ENCODE measurements at places on chromosomes 7 and 10.

GRCh38 chr10:28954211-28954610 lies 276.9 kb downstream of the BAMBI start:
- no peak for DNase-seq

GRCh38 chr10:101189461-101190401 lies 39.5 kb downstream of the LBX1 start:
- DNase-seq: no peak

DNA sequence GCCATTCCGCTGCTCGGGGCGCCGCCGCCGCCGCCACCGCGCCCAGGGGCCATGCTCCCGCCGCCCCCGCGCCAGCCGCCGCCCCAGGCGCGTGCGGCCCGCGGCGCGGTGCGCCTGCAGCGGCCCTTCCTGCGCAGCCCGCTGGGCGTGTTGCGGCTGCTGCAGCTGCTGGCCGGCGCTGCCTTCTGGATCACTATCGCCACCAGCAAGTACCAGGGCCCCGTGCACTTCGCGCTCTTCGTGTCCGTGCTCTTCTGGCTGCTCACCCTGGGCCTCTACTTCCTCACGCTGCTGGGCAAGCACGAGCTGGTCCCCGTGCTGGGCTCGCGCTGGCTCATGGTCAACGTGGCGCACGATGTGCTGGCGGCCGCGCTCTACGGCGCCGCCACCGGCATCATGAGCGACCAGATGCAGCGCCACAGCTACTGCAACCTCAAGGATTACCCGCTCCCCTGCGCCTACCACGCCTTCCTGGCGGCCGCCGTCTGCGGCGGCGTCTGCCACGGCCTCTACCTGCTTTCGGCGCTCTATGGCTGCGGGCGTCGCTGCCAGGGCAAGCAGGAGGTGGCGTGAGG lies 383 bp downstream of the MARVELD1 start:
- no peak for DNase-seq

DNA sequence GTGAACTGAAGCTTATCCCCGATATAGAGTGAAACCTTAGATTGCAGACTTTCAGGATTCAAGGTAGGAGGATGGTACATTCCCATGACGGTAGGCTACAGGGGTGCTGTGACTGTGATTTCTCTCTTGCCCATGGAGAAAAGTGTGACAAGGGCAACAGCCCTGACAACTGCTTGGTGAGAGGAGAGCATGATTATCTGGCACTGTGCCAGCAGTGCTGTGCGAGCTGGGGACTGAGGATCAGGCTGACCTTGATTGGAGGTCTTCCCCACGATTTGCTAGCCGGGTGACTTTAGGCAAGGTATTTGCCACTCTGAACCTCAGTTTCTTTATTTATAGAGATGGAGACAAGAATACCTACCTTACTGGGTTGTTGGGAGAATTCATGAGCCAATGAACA lies 229.5 kb downstream of the PTEN start:
- DNase-seq: no peak

DNA sequence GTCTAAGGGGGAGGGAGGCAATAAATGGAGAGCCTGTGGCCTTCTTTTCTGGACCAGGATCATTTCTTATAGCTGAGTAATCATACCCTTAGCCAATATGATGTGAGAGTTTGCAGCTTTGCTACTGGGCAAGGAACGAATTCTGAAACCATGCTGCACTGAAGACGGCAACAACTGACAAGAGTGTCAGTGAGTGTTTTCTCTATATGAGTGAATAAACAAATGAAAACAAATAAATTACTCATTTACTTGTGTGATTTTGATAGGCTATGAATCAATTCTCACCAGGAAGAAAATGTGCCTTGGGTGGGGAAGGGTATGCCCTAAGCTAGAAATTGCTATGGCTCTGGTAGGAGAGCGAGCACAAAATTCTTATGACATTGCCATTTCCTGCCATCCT lies 79.4 kb upstream of the LRRN3 start:
- DNase-seq: no peak

GRCh38 chr7:1883031-1883761 lies 213.1 kb downstream of the ELFN1 start:
- no peak for DNase-seq

GRCh38 chr7:155556763-155557162 lies 10.4 kb upstream of the CNPY1 start:
- DNase-seq: no peak

- DNase-seq: no peak
Observed at GRCh38 chr7:152035817-152036216, 10.3 kb downstream of the GALNT11 start.

GRCh38 chr10:21823617-21824016 lies 179.9 kb downstream of the DNAJC1 start:
- DNase-seq: no peak

DNA sequence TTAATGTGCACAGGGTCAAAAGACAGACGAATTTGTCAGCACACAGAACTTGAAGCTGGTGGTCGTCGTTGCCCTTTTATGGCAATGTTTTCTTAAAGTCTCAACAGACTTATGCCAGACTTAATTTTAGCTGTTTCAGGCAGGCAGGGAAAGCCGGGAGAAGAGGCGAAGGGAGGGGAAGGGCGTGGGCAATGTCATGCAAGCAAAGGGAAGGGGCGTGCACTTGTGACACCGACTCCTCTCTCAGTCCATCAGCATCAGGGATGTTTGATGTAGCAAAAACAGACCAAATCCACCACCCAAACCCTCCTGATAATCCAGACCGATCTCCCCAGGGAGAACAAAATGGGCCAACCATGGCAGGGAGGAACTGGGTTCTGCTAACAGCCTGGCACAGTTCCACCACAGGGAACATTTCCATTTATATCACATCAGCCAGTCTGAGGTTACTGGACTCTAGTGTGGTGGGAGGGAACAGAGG lies 118.1 kb upstream of the RHEB start:
- no peak for DNase-seq

- DNase-seq: peak; percentile 38
Observed at GRCh38 chr7:51246258-51247245, 70.1 kb downstream of the COBL start.

GRCh38 chr10:52455098-52455497 lies 141.0 kb downstream of the DKK1 start:
- DNase-seq: no peak

DNA sequence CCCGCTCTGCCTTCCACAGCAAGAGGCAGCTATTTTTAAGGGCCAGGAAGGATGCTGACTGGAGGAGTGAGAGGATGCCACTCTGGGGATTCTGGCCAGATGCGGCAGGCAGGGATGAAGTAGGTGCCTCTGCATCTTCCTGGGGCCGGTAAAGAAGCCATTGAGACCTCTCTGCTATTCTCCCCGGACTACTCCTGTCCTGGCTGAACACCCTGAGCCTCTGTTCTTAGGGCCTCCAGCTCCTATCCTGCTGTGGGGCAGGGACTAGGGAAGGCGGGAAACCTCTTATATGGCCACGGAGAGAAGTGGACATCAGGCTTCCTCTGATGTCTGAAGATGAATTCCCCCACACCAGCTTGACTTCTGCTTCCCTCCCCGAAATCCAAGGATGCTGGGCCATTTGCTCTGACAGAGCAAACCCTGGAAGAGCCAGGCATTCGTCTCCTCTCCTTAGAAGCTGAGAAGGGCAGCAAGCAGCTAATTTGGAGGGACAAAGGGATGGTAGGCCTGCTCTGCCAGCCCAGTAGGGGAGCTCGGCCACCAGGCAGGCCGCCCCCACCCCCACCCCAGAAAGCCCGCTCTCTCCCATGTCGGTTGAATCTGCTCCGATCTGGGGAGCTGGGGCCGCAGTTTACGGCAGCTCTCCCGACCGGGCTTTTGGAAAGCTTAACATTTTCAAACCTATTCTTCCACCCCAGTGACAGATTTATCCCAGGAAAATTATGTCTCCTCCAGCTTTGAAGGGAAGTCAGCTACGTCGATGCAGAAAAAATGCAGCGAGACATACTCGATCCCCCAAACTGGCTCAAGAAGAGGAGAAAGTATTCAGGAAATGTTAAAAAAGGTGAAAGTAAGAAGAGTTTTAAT lies 2.8 kb downstream of the FGF8 start:
- no peak for DNase-seq
